ENCODE measurements at places on chromosomes 11 and 22.

- H3K4me3 ChIP-seq, result no peak overlapping the region
- DNase-seq, result no peak
- H3K36me3 ChIP-seq, result no peaks in the 10 kb centered on the region
- no peak overlapping the region for H3K27ac ChIP-seq
These were observed 3.2 kb upstream of the PLA2G3 start for GRCh38 chr22:31143537-31143936.

DNA sequence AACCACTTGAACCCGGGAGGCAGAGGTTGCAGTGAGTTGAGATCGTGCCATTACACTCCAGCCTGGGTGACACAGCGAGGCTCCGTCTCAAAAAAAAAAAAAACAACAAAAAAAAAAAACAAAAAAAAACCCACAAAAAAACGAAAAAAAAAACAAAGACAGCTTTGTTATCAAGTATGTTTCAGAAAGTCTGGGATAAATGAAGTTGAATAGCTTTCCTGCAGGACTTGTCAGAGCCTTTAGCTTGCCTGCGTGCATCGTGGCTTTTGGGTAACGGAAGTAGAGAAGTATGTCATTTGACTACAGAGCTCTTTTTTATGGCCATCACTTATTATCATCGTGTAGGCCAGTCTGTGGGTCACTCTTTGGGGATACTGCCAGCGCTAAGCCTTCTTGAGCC lies 14.6 kb downstream of the TRIOBP start:
- no peaks in the 10 kb centered on the region for H3K36me3 ChIP-seq
- H3K4me1 ChIP-seq, result no peaks in the 10 kb centered on the region
- H3K27ac ChIP-seq, result no peak overlapping the region

GRCh38 chr11:64765851-64766665 lies 6.3 kb upstream of the PYGM start:
- H3K36me3 ChIP-seq, result peaks cover 86% of the 10 kb centered on the region
- no peak for DNase-seq
- no peak overlapping the region for H3K27ac ChIP-seq
- H3K4me1 ChIP-seq, result peaks cover 91% of the 10 kb centered on the region

DNA sequence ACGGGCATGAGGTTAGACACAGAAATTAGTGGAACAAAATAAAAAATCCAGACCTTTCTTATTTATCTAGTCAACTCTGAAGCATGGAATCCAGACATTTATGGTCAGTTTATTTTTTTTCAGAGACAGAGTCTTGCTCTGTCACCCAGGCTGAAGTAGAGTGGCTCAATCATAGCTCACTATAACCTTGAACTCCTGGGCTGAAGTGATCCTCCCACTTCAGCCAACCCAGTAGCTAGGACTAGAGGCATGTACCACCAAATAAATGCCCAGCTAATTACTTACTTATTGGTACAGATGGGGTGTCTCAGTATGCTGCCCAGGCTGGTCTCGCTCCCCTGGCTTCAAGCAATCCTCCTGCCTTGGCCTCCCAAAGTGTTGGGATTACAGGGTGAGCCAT lies 8.7 kb downstream of the NPAT start:
- no peak for DNase-seq
- no peak overlapping the region for H3K27ac ChIP-seq
- peaks cover 43% of the 10 kb centered on the region for H3K4me1 ChIP-seq
- H3K4me3 ChIP-seq, result no peak overlapping the region

DNA sequence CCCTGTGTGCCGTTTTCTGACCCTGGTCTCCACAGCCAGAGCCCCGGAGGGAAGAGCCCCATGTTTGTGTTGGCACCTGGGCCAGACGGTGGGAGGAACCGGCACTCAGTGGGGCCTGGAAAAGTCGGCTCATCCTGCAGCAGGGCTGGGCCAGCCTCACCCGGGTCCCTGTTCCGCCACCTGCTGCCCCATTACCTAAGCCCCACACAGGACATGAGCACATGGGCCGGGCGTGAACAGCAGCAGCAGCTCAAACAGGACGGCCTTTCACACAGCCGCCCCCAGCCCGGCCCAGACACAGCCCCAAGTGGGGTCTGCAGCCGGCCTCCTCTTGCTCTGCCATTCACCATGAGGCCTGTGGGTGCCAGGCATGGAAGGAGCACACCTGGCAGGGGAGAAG lies 302.4 kb downstream of the MN1 start:
- no peaks in the 10 kb centered on the region for H3K4me1 ChIP-seq
- H3K36me3 ChIP-seq, result no peaks in the 10 kb centered on the region
- no peak overlapping the region for H3K4me3 ChIP-seq
- H3K27me3 ChIP-seq, result peaks cover 2% of the 10 kb centered on the region

DNA sequence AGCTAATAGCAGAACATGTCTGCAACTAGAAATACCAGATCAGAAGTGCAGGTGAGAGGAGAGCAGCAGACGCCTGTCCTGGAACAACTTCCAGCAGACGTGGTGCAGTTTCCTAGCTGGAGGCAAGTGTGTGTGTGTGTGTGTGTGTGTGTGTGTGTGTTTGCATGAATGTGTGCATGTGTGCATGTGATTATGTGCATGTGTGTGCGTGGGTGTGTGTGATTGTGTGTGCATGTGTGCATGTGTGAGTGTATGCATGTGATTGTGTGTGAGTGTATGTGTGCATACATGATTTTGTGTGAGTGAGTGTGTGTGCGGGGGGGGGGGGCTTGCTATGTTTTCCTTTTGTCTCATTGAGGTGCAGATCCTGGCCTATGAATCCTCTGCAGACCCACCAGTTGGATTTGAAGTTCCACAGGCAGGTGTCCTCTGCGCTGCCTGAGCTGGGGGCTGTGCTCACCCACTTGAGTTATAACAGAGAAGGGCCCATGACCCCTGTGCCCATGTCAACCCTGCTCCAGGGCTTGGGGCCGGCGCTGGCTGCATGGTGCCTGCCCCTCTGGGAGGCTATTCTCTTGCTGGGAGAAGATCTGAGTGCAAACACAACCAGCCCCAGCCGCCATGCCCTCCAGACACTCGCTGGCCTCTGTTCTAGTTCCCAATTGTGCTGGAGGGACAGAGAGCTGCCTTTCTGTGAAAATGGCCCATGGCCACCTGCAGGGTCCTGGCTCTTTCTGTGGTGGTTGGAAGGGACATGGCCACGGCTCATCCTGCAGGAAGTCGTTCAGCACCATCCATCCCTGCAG lies 821.3 kb downstream of the BRD1 start:
- H3K27me3 ChIP-seq, result no peaks in the 10 kb centered on the region
- no peak for DNase-seq
- H3K4me3 ChIP-seq, result no peak overlapping the region
- H3K36me3 ChIP-seq, result no peaks in the 10 kb centered on the region
- no peaks in the 10 kb centered on the region for H3K4me1 ChIP-seq

- no peaks in the 10 kb centered on the region for H3K36me3 ChIP-seq
- no peaks in the 10 kb centered on the region for H3K4me1 ChIP-seq
- no peaks in the 10 kb centered on the region for H3K27me3 ChIP-seq
- H3K27ac ChIP-seq, result no peak overlapping the region
- H3K4me3 ChIP-seq, result no peak overlapping the region
These were observed 21.4 kb upstream of the TUB start for GRCh38 chr11:8059571-8060011.

DNA sequence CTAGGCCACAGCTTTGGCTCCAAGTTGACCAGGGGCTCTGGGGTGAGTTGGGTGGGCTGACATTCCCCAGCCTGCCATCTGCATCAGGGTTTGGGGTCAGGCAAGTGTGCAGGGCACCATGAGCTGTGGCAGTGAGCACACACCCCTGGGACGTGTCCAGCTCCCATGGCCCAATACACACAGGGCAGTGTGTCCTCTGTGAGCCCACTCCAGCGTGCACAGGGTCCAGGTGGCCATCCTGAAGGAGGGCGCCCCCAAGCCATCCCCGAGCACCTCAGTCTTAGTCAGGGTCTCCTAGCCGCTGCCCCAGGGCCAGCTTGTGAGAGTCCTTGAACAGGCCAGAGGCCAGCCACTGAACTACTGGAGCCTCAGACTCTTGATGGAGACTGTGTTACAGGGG lies 1.2 kb upstream of the FGF3 start:
- DNase-seq, result no peak
- H3K4me1 ChIP-seq, result no peaks in the 10 kb centered on the region
- H3K36me3 ChIP-seq, result no peaks in the 10 kb centered on the region

GRCh38 chr22:25403284-25403810 lies 161.1 kb upstream of the GRK3 start:
- peaks cover 56% of the 10 kb centered on the region for H3K4me1 ChIP-seq
- no peak for DNase-seq
- H3K27me3 ChIP-seq, result no peaks in the 10 kb centered on the region
- H3K27ac ChIP-seq, result peak overlapping the region; percentile 84
- H3K36me3 ChIP-seq, result no peaks in the 10 kb centered on the region

DNA sequence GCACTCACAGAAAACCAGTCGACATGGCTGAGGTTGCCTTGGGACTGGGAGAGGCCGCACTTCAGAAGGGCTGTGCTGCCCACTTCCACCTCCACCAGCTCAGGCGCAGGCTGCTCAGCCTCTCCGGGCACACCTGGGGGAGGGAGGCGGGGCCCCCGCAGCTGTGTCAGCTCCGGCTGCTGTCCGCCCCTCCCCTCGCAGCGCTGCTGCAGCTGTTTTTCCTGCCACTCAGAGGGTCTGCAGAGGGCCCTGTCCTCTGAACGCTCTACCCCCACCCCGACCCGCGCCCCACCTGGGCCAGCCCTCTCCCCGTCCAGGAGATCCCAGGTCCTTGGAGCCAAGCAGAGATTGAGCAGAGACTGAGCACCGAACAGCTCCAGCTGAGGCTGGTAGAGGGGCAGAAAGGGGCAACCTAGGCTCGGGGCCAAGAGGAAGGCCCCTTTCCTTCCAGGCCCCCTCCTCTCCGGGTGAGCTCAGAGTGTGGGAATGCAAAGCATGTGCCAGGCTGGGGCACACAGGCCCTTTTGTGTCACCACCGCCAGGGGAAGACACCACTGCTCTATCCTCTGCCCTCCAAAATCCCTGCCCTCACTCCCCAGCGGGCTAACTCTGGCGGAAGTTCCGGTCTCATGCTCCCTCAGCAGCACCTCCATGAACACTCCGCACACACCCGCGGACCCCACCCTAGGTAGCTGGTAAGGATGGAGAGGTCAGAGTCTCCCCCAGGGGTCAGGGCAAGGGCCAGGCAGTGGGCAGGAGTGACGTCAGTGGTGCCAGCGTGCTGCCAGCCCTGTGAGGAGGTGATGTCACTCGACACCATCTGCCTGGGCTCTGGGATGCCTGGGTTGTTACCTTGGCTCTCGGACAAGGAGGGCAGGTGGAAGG lies 1.6 kb downstream of the MCAM start:
- peaks cover 39% of the 10 kb centered on the region for H3K4me1 ChIP-seq
- no peak for DNase-seq
- peaks cover 26% of the 10 kb centered on the region for H3K27me3 ChIP-seq
- peak overlapping the region; percentile 73 for H3K4me3 ChIP-seq
- H3K27ac ChIP-seq, result no peak overlapping the region

- no peaks in the 10 kb centered on the region for H3K36me3 ChIP-seq
- no peak overlapping the region for H3K4me3 ChIP-seq
- no peak for DNase-seq
- no peaks in the 10 kb centered on the region for H3K27me3 ChIP-seq
- no peaks in the 10 kb centered on the region for H3K4me1 ChIP-seq
- no peak overlapping the region for H3K27ac ChIP-seq
These were observed 2.9 kb downstream of the ZP1 start for GRCh38 chr11:60870276-60870675.

DNA sequence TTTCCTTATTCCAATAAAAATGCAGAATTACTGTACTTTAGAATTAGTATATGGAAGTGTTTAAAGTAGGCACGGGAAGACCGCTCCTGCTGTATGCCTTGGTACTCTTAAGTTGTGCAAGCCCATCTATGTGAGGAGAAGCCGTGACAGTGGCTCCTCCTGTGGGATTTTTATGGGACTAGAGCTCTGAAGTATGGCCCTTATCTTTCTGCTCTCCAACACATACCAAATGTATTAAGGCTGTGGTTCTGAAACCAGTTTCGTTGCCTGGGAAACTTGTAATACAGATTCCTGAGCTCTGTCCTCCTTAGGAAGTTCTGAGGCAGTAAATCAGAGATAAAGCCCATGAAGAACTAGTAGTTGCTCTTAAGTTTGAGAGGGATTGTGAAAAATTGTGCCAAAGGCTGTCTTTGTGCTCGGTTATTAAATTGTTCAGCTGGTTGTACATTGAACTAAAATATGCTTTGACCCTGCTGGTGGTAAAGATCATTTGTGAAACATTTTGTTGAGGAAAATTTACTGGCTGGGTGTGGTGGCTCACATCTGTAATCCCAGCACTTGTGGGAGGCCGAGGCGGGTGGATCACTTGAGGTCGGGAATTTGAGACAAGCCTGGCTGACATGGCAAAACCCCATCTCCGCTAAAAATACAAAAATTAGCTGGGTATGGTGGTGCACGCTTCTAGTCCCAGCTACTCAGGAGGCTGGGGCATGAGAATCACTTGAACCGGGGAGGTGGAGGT lies 29.3 kb downstream of the RTN3 start:
- H3K27ac ChIP-seq, result no peak overlapping the region
- H3K27me3 ChIP-seq, result no peaks in the 10 kb centered on the region
- H3K36me3 ChIP-seq, result no peaks in the 10 kb centered on the region
- DNase-seq, result no peak

GRCh38 chr11:7278314-7278917 lies 26.7 kb downstream of the SYT9 start:
- no peaks in the 10 kb centered on the region for H3K36me3 ChIP-seq
- H3K27me3 ChIP-seq, result peaks cover 20% of the 10 kb centered on the region
- no peak overlapping the region for H3K27ac ChIP-seq
- no peak overlapping the region for H3K4me3 ChIP-seq

- H3K4me3 ChIP-seq, result no peak overlapping the region
- no peak overlapping the region for H3K27ac ChIP-seq
- no peak for DNase-seq
- H3K27me3 ChIP-seq, result peaks cover 30% of the 10 kb centered on the region
- peaks cover 2% of the 10 kb centered on the region for H3K4me1 ChIP-seq
These were observed 1.6 kb downstream of the LGALS12 start for GRCh38 chr11:63507511-63507910.

- no peaks in the 10 kb centered on the region for H3K36me3 ChIP-seq
- no peak overlapping the region for H3K27ac ChIP-seq
- H3K4me1 ChIP-seq, result peaks cover 2% of the 10 kb centered on the region
- peaks cover 4% of the 10 kb centered on the region for H3K27me3 ChIP-seq
- no peak overlapping the region for H3K4me3 ChIP-seq
These were observed 5.8 kb downstream of the RAB38 start for GRCh38 chr11:88169471-88169870.

- H3K4me1 ChIP-seq, result no peaks in the 10 kb centered on the region
- H3K27me3 ChIP-seq, result peaks cover 31% of the 10 kb centered on the region
- no peak overlapping the region for H3K4me3 ChIP-seq
- H3K27ac ChIP-seq, result no peak overlapping the region
- DNase-seq, result no peak
These were observed 11.7 kb downstream of the BTG4 start for GRCh38 chr11:111500481-111500880.

- no peaks in the 10 kb centered on the region for H3K36me3 ChIP-seq
- peaks cover 8% of the 10 kb centered on the region for H3K4me1 ChIP-seq
- peaks cover 36% of the 10 kb centered on the region for H3K27me3 ChIP-seq
- no peak overlapping the region for H3K27ac ChIP-seq
These were observed 1.7 kb upstream of the CELSR1 start for GRCh38 chr22:46539169-46539568.

DNA sequence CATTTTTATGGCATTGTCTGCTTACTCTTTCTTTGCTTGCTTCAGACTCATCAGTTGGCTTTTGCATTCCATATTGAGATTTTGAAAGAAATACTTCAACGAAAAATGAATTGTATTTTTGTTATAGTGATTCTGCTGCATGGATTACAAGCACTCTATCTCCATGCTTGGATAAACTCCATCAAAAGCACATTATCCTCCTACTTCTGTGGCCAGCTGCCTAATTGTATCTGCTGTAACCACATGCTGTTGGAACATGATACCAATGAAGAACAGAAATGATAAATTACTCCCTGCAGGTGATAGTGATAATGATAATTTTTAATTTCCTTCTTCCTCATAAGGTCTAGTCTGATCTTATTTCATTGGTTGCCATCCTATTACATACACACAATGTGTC lies 100.8 kb downstream of the PRMT3 start:
- H3K36me3 ChIP-seq, result peaks cover 42% of the 10 kb centered on the region
- no peaks in the 10 kb centered on the region for H3K4me1 ChIP-seq
- H3K4me3 ChIP-seq, result no peak overlapping the region
- no peaks in the 10 kb centered on the region for H3K27me3 ChIP-seq

Measured in activated B cell treated with CpG ODN at 0.5 μM for 24 hours (primary cell).